CD4-positive, alpha-beta T cell treated with Interleukin-4 for 1 hour (primary cell): ENCODE measurements at places on chromosomes 3 and 15.

DNA sequence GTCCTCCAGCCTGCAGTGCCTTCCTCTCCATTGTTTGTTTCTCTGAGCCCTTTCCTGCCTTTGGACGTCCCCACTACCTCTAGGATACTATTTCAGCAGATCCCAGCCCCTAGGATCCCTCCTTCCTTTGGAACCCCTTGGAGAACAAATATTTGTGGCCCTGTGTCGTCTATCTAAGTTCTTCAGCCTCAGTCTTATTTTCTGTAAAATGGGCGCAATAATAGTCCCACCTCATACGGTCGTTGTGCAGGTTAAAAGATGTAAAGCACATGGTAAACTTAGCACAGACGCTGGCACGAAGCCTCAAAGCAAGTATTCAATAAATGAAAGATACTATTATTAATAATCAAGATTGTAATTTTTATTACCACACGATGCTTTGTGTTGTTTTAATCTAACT is 122.0 kb downstream of the SV2B start:
- DNase-seq: no peak

- no peak for DNase-seq
Observed at GRCh38 chr3:135905058-135905724, 60.3 kb upstream of the PPP2R3A start.

DNA sequence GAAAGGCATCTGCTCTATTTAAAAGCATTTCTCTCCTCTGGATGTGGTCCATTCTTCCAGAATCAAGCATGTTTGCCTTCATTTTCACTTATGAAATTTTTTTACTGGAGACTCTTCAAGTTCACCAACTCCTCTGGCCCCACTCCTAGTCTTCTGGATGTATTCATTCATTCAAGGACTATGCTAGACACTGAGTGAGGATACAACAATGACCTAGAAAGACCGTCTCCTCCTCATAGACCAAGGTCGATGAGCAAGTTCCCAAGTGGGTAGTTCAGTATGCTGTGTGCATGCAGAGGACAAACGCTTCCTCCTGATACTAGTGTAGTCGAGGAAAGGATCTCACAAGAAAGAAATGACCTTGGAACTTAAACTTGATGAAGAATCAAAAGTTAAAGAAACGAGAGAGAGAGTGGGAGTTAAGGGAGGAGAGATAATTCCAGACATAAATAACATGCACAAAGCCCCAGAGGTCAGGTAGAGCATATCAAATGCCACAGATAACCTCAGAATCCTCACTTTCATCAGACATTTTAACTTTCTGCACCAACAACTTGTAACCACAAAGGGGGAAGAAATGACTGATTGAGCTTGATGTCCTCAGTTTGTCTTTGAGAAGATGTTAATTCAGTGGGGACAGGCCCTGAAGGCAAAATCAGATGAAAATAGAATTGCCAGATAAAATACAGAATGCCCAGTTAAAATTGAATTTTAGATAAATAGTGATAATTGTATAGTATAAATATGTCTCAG is 149.4 kb downstream of the IMPG2 start:
- no peak for DNase-seq

DNA sequence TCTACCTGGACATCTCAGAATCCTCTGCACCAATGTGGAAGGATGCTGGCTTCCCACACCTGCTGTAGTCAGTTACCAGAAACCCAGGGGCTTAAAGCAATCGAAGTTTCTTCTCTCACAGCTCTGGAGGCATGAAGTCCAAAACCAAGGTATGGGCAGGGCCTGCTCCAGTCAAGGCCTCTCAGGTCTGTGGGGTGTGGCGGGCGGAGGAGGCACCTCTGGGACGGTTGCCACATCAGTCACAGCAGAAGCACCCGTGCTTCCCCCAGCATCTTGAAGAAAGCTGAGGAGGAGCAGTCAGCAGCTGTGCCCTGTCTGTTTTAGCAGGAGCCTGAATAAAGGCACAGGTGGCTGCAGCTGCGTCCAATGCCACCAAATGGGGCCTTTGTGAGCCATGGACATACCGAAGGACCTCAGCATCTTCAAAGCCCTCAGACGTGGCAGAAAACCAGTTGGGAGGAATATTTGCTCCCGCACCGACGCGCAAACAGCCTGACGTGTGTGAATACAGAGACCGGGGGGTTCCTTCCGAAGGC is 68.9 kb downstream of the TFRC start:
- DNase-seq: no peak

- no peak for DNase-seq
Observed at GRCh38 chr3:131004603-131005002, 22.0 kb downstream of the ASTE1 start.

DNA sequence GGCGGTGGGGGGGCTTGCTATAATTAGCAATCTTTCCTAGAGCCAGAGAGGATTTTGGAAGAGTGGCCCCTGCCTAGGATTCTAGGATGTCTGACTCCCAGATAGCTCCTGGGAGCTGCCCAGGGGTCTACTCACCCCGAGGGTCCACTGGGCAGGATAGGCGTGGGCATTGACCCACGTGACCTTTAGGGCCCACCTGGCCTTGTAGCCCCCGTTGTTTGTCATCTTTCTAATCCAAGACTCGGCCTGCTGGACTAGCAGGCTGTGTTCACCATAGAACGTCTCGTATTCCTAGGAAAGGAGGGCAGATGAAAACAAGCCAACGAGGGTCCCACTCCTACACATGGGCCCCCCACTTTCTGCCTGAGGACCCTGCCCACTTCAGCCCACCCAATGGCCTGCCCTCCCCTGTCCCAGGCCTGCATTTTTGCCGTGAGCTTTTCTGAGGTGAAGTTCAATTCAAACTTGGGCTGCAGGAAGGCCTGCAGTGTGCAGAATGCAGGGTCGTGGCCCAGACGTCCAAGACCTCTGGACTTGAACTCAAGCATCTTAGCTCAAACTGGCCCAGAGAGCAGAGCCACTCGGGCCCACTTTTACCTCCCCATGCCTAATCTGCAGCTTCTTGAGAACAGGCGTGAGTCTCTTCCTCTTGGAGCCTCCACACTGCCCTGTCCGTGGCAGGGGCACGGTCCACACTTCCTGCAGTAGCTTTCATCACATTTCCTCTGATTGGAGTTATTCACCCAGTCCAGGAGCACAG is 41.5 kb downstream of the MUC4 start:
- DNase-seq: no peak

DNA sequence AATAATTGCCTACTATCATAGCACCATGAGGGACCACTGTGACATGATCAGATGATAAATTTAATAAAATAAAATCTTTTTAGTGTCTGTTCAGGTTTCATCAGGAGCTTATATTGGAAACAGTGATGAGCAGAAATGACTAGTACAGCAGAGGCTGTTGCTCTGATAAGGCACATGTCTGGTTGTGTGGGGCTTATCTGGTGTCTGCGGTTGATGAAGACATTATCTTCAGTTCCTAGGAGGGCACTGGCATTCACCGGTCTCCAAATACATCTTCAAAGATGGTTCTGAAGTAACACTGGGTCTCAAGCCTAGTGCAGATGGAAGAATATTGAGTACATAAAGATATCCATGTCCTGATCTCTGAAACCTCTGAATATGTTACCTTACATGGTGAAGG is 125.3 kb downstream of the SUCNR1 start:
- DNase-seq: no peak

DNA sequence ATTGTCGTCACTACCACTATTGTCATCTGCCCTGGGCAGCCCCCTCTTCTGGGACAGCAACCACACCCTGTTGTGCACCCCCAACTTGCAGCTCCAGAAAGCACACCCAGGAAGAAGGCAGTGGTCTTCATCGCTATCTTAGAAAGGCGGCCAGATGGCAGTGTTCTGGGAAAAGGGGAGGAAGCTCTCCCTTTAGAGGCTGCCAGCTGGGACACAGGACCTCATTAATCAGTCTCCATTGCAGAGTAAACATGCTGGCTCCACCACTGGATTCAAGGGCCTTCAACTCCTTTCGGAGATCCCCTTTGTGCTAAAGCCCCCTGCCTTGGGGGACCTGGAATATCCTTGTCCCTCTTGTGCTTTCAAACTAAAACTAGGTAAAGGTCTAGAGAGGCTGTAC is 199.3 kb upstream of the LINGO1 start:
- no peak for DNase-seq

GRCh38 chr3:49199239-49199899 is 28.0 kb downstream of the KLHDC8B start:
- DNase-seq: no peak

DNA sequence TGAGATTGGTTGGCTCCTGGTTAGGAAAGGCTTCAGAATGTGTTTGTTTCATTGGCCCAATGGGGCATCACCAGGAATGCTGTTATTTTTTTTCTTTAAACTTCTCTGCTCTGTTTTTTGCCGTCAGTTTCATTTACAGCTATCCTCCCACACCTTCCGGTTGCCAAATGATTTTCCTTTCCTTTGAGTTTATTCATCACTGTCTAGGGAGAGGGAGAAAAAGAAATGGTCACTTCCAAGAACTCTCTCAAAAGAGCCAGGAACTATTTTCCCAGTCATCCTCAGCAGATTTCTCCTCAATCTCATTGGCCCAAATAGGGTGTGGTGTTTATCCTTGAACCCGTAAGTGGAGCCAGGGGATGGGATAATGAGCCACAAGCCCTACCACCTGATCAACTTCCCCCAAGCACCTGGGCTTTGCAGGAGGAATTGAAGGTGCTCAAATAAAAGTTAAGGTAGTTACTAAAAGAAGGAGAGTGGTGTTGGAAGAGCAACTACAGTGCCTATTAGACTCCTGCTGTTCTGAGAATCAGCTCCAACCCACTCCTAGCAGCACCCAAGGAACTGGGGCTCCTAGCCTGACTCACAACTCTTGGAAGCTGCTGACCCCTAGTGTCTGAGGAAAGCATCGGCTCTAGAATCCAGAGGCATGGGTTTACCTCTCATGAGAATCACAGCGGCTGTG is 183.8 kb upstream of the IL12A start:
- DNase-seq: no peak

DNA sequence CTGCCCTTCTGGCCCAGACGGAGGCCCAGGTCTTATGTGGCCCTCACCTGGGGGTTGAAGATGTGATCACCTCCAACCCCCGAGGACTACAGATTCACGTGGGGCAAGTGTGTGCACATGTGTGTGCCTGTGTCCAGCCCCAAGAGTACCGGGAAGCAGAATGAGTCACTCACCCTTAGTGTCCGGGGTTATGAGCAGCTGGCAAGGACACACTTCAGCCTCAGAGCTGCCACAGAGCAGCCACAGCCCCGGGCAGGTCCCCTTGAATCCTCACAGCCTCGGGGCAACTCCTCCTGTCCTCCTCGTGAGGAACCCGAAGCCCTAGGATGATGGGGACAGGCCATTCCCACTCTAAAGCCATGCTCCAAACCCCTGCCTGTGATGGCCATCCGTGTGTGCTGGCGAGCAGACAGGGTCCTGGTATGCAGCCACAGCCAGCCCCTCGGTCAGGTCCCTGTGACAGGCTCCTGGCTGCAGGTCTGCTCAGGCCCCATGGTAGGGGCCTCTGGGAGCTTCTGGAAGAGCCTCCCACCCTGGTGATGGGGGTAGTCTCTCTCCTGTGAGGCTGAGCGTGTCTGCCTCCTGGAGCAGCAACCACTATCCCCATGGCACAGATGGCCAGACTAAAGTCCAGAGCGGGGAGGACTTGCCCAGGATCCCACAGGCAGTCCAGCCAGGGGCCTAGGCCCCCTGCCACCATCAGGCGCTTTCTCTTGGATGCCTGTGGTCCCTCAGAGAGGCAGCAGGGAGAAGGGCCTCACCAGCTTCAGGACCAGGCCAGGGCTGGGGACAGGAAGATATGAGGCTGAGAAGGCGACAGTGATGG is 852 bp downstream of the STAB1 start:
- peak; percentile 43 for DNase-seq

GRCh38 chr3:98504539-98504938 is 7.1 kb downstream of the OR5K2 start:
- DNase-seq: no peak

DNA sequence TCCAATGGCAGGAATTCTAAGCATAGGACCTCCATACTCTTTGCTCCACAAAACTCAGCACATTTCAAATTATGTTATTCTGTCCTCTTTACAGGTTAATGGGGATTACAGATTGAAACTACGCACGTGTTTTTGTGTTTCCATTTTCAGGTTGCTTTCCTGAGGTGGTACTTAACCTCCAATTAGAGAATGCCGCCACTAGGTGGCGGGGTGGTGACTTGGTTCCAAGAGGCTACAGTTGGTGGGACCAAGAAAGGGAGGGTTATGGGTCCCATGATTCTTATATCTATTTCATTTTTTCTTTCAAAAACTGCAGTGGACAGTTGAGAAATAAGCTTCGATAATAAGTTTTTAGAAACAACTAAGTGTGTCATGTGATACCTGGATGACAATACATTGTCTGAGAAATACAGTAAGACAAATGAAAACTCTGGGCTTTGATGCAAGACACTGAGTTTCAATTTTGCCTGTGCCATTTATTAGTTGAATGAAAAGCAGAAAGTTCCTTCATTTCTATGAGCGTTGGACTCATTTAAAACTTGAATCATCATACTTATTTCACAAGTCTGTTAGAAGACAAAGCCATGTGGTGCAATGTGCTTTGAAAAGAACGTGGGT is 539.0 kb downstream of the FGF12 start:
- peak; percentile 20 for DNase-seq

- no peak for DNase-seq
Observed at GRCh38 chr3:157443905-157444796, 7.5 kb downstream of the PTX3 start.

GRCh38 chr3:134992180-134992579 is 197.1 kb downstream of the EPHB1 start:
- DNase-seq: no peak

DNA sequence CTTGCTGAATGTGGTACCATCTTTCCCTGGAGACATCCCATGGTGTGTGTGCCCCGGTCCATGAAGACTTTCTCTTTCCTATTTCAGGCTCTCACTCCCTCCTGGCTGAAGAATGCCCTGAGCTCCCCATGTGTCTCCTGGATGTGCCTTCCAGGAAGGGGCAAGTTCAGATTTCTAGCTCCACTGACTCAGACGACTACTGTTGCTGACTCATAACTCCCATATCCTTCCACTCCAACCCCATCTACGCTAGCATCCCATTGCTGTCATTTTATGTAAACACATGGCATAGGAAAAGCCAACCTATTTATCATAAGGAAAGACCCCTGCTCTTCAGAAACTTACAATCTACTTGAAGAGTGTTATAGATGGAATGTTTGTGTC is 95.0 kb downstream of the ADCY5 start:
- no peak for DNase-seq

DNA sequence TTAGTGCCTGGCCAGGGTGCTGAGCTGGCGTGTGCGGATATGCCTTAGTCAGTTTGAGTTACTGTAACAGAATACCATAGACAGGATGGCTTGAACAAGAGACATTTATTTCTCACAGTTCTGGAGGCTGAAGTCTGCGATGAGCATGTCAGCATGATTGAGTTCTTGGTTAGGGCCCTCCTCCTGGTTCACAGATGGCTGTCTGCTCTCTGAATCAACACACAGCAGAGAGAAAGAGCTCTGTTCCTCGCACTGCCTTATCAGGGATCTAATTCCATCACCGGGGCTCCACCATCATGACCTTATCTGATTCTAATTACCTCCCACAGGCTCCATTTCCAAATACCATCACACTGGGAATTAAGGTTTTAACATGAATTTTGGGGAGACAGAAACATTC is 386.6 kb upstream of the DPH6 start:
- DNase-seq: no peak

DNA sequence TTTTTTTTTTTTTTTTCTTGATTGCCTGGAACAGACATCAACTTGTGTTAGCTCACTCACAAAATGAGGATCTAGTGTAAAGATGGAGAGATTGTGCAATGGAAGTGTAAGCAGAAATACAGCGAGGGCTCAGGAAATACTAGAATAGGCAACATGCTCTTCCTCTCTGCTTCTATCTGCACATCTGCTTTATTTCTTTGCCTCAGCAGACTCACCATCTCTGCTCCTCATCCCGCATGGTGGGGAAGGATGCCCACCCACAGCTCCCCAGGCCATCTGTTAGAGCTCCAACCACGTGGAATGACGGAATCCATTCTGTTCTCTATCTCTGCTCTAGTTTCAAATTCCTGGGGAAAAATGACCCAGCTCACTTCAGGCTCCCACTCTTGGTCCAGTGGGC is 128.0 kb upstream of the ADAMTS9 start:
- no peak for DNase-seq
